ENCODE measurements at places on chromosomes 7 and 10.

GRCh38 chr10:49360271-49361177, 35.4 kb downstream of the DRGX start:
- DNase-seq = no peak

DNA sequence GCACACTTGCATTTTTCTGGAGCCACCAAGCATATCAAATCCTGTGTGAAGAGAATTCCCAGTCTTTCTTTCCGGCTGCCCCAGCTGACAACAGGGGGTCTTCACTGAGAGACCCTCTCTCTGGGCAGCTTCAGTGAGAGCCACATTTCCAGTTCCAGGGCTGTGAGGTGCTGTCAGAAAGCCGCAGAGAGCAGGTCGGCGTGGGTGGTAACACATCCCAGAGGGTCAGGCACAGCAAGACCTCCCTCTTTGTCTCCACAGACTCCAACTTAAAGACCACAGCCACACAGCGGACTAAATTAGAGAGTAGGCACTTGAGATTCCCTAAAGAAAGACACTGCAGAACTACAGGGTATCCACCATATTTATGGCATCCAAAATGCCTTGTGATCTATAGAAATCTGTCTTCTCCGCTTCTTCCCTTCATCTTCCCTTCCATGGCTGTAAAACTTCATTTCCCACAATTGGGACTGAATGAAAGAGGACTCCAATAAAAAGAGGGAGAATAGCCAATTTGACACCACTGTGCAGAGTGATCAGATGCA, 116.0 kb upstream of the C7orf33 start:
- DNase-seq = no peak

- DNase-seq = peak; percentile 85
Observed at GRCh38 chr10:12631787-12632562, 282.6 kb downstream of the CAMK1D start.

DNA sequence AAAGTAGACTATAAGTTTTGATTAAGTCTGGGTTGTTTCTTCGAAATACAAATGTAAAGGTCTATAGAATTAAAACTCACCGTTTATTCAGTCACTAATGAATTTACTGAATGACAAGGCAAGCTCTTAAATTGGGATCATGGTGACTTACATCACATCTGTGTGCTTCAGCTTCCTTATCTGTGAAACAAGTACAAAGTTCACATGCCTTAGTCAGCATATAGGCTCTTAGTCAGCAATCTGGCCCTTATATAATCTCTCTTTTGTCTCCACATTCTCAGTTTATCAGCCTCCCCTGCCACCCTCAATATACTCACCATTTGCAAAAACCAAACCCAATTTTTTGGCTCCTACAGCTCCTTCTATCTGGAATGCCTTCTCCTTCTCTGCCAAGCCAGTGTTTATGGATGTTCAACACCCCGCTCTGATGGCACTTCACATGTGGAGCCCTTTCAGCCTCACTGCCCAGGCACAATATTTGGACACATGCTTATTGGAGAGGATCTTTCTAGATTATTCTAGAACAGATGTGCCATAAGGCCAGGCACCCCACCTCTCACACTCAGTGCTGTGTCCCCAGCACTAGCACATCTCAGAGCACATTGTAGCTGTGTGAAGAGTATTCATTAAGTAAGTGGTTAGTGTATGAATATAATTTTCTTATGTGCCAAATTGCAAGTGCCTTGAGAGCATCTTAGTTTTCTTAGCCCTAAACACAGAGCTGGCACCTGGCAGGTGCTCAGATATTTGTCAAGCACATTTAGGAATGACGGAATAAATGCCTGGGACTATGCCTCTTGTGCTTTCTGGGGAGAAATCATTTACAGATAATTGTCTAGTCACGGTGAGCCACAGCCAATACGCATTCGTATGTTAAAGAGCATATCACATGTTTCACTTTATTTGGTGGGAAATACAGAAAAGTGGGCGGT, 9.8 kb upstream of the LAMB1 start:
- no peak for DNase-seq

DNA sequence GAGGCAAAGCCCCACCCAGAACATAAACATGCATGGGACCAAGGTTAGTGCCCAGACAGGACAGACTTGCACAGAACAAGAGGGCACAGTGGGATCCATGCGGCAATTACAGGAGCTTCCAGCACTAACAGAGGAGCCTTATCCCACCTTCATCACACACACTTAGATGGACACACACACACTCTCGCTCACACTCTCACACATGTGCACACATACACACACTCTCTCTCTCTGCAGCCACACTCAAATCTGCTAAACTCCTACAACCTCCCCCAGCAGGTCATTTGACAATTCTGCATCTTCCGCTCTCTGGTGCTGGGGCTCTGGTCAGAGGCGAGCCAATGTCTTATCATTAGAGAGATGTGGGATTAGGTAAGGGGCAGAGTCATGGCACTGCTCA, 120.5 kb downstream of the UBE2H start:
- DNase-seq = no peak

GRCh38 chr7:122886357-122887081, at the start of gene CADPS2:
TSS of gene CADPS2 (minus strand) at chr7:122886460. CDS start at chr7:122886337, 123 bp downstream.
- peak; percentile 77 for DNase-seq

GRCh38 chr10:1858547-1858946, 121.2 kb upstream of the ADARB2 start:
- no peak for DNase-seq

- DNase-seq = no peak
Observed at GRCh38 chr7:71237945-71238344, 106.0 kb downstream of the GALNT17 start.

DNA sequence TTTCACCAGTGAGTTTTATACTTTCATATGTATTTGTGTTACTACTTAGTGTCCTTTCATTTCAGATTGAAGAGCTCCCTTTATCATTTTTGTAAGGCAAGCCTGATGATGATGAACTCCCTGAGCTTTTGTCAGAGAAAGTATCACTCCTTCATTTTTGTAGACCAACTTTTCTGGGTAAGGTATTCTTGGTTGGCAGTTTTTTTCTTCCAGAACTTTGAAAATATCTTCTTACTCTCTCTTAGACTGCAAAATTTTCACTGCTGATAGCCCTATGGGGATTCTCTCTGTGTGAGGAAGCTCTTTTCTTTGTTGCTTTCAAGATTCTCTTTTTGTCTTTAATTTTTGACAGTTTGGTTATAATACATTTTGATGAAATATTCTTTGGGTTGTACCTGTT, 35.7 kb downstream of the CCDC7 start:
- DNase-seq = no peak

DNA sequence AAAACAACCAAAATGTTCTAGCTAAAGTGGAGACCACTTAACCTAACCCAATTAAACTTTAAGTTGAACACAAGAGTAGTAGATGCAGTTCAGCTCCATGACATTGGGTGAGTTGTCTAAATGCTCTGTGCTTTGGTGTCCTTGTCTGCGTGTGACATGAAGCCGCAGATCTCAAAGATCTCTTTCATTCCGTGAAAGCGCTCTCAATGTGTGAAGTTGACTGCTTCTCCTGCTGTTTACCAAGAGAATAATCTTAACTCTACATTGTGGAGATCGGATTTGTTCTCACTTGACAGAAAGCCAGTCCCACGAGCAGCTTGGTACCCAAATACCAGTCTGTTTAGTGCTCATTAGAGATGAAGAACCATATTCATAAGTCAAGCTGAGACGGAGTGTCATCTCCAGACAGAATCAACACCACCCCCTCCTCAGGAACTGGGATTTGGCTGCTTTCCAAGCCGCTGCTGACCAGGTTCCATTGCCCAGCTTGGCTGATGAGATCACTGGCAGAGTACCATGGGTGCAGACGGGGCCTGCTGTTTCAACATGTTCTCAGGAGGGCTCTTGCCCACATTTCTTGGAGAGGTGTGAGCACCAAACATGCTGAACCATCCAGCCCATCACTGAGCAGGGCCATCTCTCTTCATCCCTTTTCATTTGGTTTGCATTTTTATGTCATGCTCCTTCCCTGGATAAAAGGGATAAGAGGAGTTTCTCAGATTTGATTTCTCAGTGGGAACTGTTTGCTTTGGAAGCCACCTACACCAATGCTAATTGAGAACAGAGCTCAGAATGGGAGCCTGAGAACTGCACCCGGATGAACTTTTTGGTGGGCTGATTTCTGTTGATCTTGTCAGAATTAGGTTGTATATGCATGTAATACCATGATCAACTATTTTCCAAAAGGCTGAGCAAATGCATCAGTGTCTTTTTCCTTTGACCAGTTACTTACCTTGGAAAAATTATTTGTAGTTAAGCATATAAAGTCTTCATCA, 95.8 kb upstream of the AGBL3 start:
- DNase-seq = peak; percentile 79

GRCh38 chr10:44925224-44925623, 14.1 kb downstream of the TMEM72 start:
- DNase-seq = no peak

DNA sequence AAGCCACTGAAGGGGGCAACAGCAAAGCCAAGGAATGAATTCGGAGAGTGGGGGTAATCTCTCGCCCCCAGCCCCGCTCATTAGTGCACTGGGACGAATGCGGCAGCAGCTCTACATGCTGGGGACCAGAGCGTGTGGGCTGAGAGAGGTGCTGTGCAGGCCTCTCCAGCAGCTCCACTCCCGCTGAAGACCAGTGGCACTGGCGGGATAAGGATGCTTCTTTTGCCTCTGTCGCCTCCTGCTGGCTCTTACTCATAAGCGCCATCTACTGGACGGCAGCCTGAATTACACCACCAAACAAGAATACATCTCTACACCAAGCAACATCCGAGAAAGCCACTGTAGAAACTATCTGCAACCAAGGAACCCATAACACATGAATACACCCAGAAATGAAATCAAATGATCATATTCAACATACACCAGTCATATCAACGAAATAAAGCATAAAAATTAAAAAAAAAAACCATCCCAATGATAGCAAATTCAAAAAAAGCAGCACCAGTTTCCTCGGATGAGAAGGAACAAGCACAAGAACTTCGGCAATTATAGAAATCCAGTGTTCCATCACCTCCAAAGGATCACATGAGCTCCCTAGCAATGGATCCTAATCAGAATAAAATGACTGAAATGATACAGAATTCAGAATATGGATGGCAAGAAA, 79.0 kb upstream of the TMEM168 start:
- peak; percentile 1 for DNase-seq

- no peak for DNase-seq
Observed at GRCh38 chr10:1003884-1004670, 15.8 kb downstream of the GTPBP4 start.

DNA sequence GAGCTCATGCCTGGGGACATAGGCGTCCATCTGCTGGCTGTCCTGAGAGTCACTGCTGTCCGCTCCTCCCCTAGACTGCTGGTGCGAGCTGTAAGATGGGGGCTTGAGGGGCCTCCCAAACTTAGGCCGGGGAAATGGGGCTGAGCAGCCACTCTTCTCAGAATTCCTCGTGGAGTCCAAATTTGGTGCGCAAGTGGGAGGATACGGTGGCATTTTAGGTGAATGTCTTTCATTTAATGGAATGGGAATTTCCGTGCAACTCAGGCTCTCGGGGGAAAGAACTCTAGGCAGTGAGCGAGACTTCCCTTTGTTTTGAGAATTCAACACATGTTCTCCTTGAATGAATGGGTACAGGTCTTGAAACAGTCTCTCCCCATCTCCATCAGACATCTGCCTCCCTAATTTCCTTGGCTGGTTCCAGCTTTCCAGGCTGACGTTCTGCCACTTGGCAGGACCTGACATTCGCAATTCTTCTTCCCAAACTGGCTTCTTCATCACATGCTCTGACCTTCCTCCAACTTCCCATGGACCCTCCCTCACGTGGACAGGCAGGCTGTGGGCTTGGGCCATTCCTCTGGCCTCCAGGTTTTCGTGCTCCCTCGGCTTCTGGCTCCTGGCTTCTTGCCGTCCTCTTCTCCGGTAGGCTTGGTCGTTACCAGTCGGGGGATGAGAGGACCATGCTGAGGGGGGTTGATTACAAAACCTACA, 30.1 kb downstream of the JCAD start:
- no peak for DNase-seq

GRCh38 chr10:97075961-97076525, 109.7 kb downstream of the SLIT1 start:
- DNase-seq = no peak

GRCh38 chr7:7911369-7912123, 57.0 kb upstream of the GLCCI1 start:
- DNase-seq = no peak

Measured in SHP77 treated with DMSO at 0.1 percent for 48 hours (cell line).